ENCODE measurements at places on chromosomes 11 and 22.
A peak's percentile ranks its signal among the peaks of the same experiment; 100 is the strongest.

GRCh38 chr11:120060512-120060911, 77.4 kb downstream of the TRIM29 start:
- no peak for DNase-seq

- DNase-seq = no peak
Measured at GRCh38 chr11:57320719-57321387, 3.9 kb downstream of the TNKS1BP1 start.

- DNase-seq = no peak
Measured at GRCh38 chr11:133230431-133230830, 301.9 kb downstream of the OPCML start.

DNA sequence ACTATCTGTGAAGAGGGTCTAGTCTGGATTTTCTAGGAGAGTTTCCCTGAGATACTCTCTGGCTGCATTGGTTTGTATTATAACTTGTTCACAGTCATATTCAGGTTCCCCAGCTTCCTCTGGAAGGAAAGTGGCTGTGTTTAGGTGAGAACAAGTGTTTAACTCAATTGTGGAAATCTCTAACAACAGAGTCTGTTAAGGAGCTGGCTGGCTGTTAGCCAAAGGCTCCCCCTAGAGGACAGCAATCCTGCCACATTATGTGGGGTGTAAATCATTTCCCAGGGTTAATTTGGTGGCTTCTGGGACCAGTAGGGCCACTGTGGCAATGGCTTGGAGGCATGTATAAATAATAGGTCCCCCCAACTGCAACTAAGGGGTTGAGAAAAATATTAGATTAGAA, 18.4 kb downstream of the MS4A6E start:
- no peak for DNase-seq

DNA sequence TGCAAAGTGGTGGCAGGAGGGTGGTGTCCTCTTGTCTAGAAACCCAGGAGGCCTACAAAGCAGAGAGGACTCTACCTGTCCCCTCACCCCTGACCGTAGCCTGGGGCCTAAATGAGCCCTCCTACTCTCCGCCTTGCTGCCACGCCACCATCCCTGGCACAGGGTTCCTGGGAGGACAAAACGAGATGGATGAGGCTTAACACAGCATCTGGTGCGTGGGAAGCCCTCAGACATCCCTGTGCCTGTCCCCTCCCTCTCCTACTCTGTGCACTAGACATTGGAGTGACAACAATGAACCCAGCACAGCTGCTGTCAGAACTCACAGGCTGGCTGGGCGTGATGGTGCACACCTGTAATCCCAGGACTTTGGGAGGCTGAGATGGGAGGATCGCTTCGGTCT, 36.4 kb upstream of the DKK3 start:
- DNase-seq = no peak

- no peak for DNase-seq
Measured at GRCh38 chr11:36214976-36215692, 74.1 kb downstream of the COMMD9 start.

DNA sequence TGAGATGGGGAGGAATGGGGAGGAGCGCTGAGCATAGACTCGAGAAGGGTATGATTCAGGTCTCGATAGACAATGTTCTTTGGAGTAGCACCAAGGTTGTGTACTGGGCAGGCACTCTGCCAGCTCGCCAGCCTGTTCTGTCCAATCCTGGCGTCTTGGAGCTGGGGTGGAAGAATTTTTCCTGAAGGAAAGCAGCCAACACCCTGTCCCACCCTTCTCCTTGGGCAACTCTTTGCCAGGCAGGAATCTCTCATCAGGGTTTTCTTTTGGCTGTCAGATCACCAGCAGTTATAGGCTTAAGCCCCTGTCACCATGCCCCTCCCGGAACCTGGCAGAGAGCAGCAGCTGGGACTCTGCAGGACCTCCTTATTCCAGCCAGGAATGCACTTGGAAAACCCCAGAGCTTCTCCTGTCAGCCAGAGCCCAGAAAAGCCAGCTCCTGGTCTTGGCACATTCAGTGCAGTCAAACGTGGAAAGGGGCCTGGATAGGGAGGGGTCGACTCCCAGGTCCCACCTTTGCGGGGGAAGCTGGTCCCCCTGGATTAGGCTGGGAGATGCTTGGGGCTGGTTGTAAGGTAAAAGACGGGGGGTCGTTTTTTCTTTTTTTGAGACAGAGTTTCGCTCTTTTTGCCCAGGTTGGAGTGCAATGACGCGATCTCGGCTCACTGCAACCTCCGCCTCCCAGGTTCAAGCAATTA, 14.4 kb upstream of the SPTBN2 start:
- DNase-seq = no peak

- no peak for DNase-seq
Measured at GRCh38 chr11:92969634-92970347, at the start of gene MTNR1B. Gene MTNR1B, plus strand, starts transcription at chr11:92969651. Its CDS starts 75 bp downstream, at chr11:92969726.

- no peak for DNase-seq
Measured at GRCh38 chr22:24236656-24237055, 8.2 kb downstream of the GGT5 start.

- no peak for DNase-seq
Measured at GRCh38 chr11:70473186-70473872, 75.0 kb downstream of the CTTN start.

DNA sequence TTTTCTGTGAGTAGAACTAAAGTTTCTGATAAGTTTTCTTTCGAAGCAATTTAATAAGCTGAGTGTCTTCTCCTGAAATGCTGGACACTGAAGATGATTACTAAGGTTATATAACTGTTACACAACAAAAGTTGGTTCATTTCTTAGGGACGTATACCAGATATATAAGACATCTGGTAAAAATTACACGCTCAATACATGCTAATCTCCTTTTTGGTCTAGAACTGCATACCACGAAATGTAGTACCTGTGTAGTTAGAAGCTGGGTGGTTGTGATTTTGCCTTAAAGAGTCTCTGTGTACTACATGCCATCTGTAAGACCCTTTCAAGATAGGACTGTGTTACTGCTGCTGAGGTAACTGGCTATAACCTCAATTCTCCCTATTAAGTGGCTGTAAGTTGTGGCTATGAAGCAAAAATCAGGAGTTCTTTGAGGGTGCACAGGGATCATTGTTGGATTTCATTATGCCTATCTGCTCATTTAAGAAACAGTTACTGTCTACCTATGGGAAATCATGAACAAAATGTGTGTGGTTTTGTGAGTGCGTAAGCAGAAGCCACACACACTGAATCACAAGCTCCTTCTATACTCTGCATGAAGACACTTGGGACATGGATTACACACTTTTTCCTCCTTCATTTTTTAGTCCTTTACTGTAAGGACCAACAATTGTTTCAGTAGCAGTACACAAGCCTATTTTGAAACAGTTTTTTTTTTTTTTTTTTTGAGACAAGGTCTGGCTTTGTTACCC, 195.9 kb downstream of the SWAP70 start:
- no peak for DNase-seq

DNA sequence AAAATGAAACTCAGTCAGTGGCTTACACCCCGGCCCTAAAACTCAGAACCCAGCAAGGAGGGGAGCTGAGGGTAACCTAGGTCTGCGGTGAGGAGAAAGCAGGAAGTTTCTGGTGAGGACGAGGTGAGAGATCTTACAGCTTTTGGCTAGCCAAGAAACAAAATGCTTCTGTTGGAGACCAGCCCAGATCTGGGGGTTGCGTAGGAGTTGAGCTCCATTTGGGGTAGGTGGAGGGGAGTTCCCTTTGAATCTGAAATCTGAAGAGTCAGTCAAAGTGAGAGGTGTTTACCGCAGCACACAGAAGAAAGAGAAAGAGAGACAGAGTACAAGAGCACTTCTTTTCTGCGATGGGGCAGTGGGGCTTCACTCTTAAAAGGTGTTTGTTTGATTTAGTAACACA, 29.6 kb downstream of the EHF start:
- DNase-seq = peak; percentile 53

Data from activated effector memory CD4-positive, alpha-beta T cell treated with Interleukin-2 at 50 U/mL for 16 hours (primary cell).